ENCODE measurements at places on chromosomes 12 and 14.

- no peak for DNase-seq
Observed at GRCh38 chr12:22228022-22228875, 106.3 kb downstream of the ST8SIA1 start.

DNA sequence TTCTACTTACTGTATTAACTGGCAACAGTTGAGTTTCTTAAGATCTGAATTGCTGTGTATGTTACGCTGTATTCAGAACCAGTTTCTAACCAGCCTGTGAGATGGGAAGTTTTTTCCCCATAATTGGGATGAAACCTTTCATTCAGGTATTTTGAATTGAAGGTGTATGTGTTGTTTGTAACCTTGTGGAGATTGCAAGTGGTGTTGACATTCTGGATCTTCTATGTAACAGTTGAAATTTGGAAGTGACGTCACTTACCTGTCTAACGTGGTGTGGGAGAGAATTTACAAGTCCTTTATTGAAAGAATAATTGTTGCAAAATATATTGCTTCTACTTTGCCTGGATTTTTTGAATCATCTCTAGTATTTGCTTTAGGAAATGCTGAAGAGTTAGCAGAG lies 5.5 kb downstream of the RAN start:
- DNase-seq, result no peak

- no peak for DNase-seq
Observed at GRCh38 chr12:64385468-64385867, 5.1 kb downstream of the C12orf56 start.

DNA sequence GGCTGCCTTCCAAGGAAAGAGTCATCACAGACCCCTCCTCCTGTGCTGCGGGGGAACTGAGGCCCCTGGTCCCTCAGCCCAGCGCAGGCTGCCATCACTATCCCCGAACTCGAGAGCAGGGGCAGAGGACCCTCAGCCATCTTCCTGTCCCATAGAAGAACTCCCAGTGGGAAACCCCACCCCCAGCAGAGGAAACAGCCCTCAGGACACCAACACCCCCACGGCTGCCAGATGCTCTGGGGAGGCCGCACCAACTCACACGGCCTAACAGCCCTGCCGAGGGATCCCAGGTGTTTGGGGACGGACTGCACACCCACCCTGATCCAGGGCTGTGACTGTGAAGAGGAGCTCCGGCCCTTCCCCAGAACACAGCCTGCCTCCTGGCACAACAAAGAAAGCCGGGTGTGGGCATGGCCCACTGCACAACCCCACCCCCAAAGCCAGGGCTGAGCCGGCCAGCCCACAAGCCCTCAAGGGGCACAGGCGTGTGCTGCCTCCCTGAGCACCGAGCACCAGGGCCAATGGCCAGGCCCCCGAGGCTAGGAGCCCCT lies 16.3 kb upstream of the C14orf180 start:
- DNase-seq, result no peak

- no peak for DNase-seq
Observed at GRCh38 chr14:62301911-62302310, 539.7 kb downstream of the SNAPC1 start.

GRCh38 chr12:51907083-51907855 lies at the start of gene ACVRL1:
TSS of gene ACVRL1 (plus strand) at chr12:51907504. CDS start at chr12:51912475, 4,971 bp downstream.
- DNase-seq, result no peak

DNA sequence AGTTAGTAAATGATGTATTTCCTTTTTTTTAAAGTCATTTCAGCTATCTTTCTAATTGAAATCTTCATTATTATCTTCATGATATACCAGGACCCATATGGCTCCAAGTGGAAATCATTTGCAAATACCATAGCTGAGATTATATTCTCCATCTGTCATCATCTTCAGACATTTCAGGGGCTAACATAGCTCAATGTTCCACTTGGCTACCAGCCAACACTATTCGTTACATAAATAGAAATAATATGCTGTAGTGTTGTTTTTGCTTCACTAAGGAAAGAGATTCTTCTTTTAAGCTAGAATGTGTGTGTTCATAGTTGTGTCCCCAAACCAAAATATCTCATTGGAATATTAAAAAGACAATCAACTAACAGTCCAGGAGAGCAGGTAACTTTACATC lies 225.1 kb downstream of the DIO2 start:
- DNase-seq, result no peak

Measured in activated T-helper 9 cell treated with anti-CD3 and anti-CD28 coated beads, Interleukin-2, amount 50 U/mL, for 16 hours (primary cell).